ENCODE measurements at places on chromosomes 12 and 14. TPM values are rescaled to one million over a fixed set of nuclear protein-coding genes. Genes with fewer than 3 reads are reported as not detected.

The ATF7IP gene
- 5.9 TPM for total RNA-seq

The NANOG gene
- total RNA-seq = not detected

The SYCP3 gene
- total RNA-seq = not detected

The PRKD1 gene
- 2.8 TPM for total RNA-seq

The EPYC gene
- total RNA-seq = not detected

The BRF1 gene
- total RNA-seq = 28.9 TPM

The KRT72 gene
- not detected for total RNA-seq

The CIROP gene
- total RNA-seq = not detected

The TPPP2 gene
- total RNA-seq = not detected

The CMTM5 gene
- not detected for total RNA-seq

The NKX2-1 gene
- 0.06 TPM for total RNA-seq

The TAOK3 gene
- total RNA-seq = 8.5 TPM

The BHLHE41 gene
- total RNA-seq = 0.57 TPM

The DBX2 gene
- not detected for total RNA-seq
